Caki2 (cell line): ENCODE measurements at places on chromosomes 5 and 9.

DNA sequence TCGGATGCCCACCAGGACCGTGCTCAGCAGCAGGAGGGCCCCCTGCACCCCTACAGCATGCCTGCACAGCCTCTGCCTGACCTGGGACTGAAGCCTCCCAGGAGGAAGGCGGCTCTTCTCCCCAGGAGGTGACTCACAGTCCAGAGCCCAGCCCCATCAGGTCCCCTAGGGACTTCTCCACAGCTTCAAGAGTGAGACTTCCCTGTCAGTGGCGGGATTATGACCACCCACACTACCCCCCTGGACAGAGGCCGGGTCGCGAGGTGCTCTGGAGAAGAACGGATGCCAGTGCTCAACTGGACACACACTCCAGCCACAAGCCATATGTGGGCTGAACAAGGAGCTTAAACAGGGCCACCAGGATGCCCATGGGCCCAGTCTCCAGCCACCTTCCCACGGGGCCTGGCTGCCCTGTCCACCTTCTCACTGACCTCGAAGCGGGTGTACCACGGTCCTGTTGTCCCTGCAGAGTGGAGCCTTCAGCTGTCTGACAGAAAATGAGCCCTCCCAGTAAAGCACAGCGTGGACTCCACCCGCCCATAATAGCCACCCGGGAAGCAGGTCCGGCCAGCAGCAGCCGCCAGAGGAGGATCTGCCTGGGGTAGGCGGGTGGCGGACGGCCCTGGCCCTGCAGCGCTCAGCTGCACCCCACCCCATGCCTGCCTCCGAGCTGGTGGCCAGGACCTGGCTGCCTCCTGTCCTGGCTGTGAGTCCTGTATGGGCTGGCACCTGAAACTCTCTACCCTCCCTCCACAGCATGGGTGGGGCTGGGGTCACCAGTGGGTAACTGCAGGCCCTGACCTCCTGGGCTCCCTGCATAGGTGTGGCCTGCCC lies 54.7 kb downstream of the SEMA4D start:
- DNase-seq: no peak

DNA sequence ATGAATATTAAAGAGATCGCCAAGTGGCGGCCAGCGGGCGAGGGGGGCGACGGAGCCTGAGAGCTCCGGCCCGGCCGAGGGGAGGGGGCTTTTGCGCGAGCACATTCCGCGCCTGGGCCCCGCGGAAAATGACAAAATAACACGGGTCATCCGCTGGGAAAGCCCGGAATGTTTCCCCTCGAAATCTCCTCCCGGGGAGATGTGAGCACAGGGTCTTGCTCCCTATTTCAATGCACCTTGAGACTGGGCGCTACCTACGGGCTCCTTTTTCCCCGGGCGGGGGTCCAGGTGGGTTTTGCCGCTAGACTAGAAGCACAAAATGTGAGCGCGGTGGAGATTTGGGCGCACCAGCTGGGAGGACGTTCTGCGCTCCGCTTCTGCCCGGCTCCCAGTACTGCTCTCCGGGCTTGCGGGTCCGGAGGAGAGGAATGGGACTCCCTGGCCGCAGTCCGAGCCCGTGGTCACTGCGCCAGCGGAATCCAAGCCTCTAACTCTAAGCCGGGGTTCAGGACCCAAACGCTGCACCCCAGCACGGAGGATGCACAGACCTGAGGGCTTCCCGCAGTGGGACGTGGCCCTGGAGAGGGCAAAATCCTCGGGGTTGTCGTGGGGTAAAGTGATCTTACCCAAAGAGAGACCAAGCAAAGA lies 2.8 kb upstream of the PRDM12 start:
- no peak for DNase-seq

GRCh38 chr9:72734631-72735030 lies 213.2 kb downstream of the TMC1 start:
- DNase-seq: no peak

GRCh38 chr5:173563246-173563645 lies 53.2 kb downstream of the BOD1 start:
- DNase-seq: no peak

GRCh38 chr5:66661149-66661548 lies 65.0 kb downstream of the MAST4 start:
- DNase-seq: no peak

- DNase-seq: no peak
Observed at GRCh38 chr5:179422213-179422855, 77.1 kb upstream of the ADAMTS2 start.

GRCh38 chr5:56658972-56659371 lies 156.4 kb upstream of the MAP3K1 start:
- no peak for DNase-seq

DNA sequence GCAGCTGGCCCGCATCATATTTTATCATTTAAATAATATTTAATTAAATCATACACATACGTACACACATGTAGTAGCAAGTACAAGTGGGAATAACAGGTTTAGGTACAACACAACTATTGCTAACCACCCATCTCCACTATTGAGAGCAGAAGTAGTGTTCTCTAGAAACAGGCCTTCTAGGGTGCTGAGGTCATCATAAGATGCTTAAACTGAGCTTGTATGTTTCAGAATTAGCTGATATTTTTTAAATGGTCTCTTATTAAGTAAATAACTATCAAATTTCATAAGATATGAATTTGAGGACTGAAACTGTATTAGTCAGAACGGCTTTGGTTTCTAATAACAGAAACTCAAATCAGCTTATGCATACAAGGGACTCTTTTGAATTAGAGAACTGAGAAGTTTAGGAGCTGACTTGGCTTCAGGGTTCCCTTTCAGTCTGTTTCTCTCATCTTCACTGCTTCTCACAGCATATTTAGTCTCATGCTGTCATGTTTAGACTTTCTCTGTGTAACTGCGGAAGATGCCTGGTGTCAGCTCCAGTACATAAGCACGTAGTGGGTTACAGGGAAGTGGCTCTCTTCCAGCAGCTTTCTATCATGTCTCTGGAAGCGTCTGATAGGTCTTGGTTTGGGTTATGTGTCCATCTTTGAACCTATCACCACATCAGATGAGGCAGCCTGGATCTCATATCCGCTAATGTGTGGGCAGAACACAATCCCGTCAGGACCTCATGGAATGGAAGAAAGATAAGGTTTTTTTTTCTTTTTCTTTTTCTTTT lies 25.0 kb upstream of the OCLN start:
- DNase-seq: no peak

GRCh38 chr5:159052401-159053011 lies 47.2 kb downstream of the EBF1 start:
- no peak for DNase-seq

DNA sequence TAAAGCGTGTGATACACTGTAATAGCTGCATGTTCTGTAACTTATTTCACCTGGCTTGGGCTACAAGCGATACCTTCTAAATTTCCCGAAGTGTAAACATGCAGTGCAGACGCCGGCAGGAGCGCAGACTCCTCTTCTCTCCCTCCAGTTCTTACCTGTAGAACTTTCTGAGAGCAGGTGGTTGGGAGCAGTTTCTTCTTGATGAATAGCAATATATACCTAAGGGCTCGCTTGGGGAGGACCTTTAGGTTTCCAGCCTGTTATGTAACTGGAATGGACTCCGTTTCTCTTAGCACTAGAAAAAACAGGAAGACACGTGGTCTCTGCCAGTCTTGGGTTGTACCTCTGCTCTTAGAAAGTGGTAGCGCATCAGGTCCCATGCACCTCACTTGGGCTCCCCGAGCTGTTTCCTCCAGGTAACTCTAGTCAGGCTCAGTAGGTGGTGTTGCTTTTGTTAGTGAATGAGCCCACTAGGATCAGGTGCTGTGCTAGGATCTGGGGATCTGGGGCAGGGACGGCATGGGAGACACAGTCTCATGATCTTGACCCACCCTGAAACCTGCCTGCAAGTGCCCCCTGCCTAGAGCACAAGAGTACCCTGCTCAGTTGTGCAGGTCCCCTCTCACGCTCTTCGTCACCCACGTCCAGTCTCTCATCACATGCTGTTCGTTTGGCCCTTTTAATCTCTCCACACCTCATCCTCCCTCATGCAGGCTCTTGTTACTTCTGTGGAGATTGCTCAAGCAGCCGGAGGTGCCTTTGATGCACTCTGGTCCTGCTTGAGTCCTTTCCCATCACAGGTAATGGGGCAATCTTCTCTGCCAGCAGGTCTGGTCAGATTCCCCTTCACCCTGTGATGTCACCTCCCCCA lies 2.8 kb downstream of the TENT4A start:
- DNase-seq: no peak

GRCh38 chr9:69649566-69650250 lies 22.5 kb downstream of the APBA1 start:
- DNase-seq: no peak

DNA sequence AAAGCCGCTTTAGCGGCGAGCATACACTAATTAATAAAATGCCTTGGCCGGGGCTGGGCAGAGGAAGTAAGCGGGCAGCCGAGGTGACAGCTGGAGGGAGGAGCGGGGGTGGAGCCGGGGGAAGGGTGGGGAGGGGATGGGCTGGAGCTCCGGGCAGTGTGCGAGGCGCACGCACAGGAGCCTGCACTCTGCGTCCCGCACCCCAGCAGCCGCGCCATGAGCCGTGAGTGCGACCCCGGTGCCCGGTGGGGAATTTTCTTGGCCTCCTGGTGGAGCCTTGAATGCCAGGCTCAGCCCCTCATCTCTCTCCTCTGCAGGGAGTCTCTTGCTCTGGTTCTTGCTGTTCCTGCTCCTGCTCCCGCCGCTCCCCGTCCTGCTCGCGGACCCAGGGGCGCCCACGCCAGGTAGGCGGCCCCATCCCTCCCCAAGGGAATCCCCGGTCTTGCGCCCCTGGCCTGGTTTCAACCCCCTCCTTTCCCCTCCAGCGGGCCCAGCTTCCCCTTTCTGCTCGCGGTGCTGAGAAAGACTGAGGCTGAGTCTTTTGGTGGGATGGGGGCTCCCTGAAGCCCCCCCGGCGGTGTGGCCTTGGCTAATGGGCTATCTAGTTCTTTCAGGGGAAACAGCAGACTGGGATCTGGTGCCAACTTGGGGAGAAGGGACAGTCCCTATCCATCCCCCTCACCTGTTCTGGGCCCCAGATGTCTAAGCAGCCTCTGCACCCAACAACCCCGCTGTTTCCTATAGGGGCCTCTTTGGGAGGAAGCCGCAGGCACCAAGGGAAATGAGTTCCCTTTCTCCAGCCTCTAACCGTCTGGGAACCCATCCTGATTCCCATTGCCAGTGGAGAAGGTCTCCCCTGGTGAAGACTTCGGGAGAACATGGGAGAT lies at the start of gene PTGS1:
TSS of gene PTGS1 (plus strand) at position 156 of the 887 bp plus-strand sequence. CDS start at position 217, 61 bp downstream.
- DNase-seq: no peak

GRCh38 chr5:116668390-116668789 lies 93.8 kb upstream of the SEMA6A start:
- DNase-seq: no peak

GRCh38 chr9:123978981-123979380 lies 32.6 kb upstream of the LHX2 start:
- no peak for DNase-seq

DNA sequence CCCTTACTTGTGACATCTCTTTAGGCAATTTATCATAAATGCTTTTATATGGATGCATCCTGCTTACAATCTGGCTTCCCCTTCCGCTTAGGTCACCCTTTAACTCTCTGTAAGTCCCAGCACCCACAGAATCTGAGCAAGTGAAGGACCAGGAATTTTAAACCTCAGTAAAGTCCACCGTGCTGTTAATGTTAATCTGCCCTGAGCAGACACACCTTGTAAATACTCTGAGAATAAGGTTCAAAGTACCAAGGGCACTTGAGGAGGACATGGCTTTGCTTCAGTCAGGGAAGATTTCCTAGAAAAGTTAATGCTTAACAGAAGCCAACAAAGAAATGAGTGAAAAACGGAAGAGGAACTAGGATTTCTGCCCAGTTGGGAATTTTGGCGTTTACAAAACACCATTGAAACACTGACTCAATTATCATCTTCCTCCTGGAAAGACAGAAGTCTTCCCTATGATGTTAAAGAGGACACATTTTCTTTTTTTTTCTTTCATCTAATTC lies 26.4 kb upstream of the TTC39B start:
- DNase-seq: no peak

GRCh38 chr5:83608122-83608521 lies 112.5 kb downstream of the HAPLN1 start:
- DNase-seq: no peak

- DNase-seq: no peak
Observed at GRCh38 chr9:82777366-82777765, 285.6 kb downstream of the RASEF start.

- no peak for DNase-seq
Observed at GRCh38 chr9:73575101-73576060, 423.7 kb downstream of the ANXA1 start.

- no peak for DNase-seq
Observed at GRCh38 chr5:176131771-176132170, 106.5 kb upstream of the SIMC1 start.

DNA sequence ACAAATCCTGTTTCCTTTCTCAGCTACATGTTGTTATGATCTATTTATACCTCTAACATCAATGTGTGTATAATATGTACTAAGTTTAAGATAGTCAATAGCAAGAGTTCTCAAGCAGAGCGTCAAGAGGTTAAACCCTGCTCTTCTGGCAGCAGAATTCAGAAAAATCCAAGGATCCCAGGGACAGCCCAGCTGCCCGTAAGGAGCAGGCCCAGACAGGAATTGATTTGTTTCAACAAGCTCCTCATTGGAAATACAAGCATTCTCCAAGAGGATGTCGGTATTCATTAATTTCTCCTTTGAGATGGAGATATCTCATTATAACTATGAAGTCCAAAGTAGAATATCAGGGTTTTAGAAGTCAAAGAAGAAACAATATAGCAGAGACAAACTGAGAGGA lies 14.9 kb downstream of the EFNA5 start:
- no peak for DNase-seq

DNA sequence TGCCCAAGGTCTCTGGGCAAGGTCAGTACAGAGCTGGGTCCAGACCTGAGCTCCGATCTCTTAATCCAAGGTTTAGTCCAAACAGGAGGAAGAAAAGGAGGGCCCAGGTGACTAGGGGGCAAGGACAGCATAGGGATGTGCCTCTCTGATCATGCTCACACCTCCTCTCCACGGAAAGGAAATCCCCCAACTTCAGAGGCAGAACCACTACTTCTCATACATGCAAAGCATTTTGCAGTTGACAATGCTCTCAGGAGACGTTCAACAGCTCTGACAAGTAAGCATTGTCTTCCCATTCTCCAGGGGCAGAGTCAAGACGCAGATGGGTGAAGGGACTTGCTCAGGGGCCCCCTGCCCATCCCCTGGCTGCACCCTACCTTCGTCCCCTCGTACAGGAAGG lies 8.7 kb upstream of the CORO2A start:
- no peak for DNase-seq

DNA sequence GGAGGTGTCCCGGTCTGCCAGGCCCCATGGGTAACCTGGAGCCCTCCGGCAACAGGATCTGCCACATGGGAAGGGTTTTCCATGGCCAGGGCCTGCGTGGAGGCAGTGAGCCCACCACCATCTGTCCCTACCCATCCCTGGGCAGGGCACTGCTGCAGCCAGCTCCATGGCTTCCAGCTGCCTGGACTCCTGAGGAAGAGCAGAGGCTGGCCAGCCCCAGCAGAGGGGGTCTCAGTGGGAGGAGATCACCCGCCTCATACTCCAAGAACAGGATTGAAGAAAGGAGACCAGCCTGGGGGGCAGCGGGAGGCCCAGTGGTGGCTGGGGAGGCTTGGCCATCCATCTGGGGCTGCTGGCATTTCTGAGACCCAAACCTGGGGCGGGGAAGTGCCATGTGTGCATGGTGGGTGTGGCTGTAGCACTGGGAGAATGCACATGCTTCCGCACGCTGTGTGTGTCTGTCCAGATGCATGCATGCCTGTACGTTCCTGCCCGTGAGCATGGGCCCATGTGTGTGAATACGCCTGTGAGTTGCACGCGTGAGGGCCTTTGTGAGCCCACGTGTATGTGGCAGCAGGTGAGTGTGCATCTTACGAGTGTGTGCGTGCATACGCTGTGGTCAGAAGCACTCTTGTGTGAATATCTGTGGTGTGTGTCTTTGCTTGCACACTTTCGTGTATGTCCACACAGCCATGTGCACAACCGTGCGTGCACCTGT lies 78.5 kb downstream of the LMX1B start:
- DNase-seq: no peak
